ENCODE measurements at places on chromosomes 16 and 17.

DNA sequence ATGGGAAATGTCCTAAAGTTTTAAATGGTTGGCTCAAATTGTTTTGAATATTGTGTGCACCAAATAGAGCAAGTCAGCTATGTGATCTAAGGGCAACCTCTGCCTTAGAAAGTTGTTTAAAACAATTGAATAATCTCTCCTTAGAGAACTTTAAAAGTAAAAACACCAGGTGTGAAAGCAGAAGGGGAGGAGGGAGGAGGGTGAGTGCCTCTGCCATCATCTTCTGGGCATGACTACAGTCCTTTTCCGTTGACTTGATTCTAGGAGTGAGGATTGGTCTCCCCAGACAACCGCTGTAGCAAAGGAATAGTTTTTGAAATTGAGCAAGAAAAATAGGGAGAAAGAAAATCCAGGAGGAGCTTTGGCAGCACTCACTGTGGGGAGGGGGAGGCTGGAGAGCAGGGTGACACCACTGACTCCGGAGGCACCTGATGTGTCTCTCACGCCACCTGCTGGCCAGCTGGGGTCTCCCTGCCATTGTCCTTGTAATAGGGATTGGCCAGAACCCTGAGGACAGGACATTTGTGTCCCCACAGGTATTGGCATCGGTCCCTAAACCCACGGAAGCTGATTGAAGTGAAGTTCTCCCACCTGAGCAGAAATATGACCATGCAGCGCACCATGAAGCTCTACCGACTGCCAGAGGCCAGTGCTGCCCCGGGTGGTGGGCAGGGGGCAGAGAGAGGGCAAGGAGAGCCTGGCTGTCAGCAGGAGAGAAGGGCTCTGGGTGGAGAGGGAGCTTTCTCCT lies 33.3 kb downstream of the PLCD3 start:
- peak; percentile 8 for DNase-seq

GRCh38 chr17:67821871-67822367 lies 3.4 kb upstream of the BPTF start:
- no peak for DNase-seq

GRCh38 chr16:14300705-14301168 lies 229.6 kb downstream of the MRTFB start:
- DNase-seq = no peak

DNA sequence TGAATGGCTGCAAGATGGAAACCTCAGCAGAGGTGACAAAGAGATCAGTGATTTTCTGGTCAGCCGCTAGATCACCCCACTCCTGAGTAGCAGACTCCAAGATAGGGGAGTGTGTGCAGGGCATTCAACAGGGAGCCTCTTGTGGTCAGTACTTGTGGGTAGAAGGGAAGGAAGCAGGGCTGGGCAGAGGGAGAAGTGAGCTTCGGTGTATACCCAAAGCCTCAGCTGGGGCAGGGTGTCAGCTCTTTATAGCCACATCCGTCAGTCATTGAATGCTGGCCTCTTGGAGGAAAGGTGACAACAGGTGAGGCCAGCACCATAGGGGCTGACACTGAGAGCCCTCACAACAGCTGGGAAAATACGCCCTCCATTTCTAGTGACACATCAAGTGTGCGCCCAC lies 2.2 kb upstream of the SLC12A3 start:
- no peak for DNase-seq

- no peak for DNase-seq
Measured at GRCh38 chr17:13640551-13640950, 38.8 kb upstream of the HS3ST3A1 start.

- DNase-seq = no peak
Measured at GRCh38 chr16:15765880-15766279, 90.9 kb downstream of the MYH11 start.

- DNase-seq = no peak
Measured at GRCh38 chr17:65446838-65447526, 114.5 kb downstream of the AXIN2 start.

- no peak for DNase-seq
Measured at GRCh38 chr17:4942760-4943508, 2.9 kb downstream of the RNF167 start.

- no peak for DNase-seq
Measured at GRCh38 chr16:101586-101985, 23.6 kb downstream of the MPG start.

GRCh38 chr17:74749279-74750038 lies 1.0 kb downstream of the NHERF1 start:
- no peak for DNase-seq

GRCh38 chr17:60077226-60077625 lies 1.5 kb downstream of the HEATR6 start:
- no peak for DNase-seq

GRCh38 chr17:10984220-10984619 lies 146.3 kb upstream of the PIRT start:
- no peak for DNase-seq

DNA sequence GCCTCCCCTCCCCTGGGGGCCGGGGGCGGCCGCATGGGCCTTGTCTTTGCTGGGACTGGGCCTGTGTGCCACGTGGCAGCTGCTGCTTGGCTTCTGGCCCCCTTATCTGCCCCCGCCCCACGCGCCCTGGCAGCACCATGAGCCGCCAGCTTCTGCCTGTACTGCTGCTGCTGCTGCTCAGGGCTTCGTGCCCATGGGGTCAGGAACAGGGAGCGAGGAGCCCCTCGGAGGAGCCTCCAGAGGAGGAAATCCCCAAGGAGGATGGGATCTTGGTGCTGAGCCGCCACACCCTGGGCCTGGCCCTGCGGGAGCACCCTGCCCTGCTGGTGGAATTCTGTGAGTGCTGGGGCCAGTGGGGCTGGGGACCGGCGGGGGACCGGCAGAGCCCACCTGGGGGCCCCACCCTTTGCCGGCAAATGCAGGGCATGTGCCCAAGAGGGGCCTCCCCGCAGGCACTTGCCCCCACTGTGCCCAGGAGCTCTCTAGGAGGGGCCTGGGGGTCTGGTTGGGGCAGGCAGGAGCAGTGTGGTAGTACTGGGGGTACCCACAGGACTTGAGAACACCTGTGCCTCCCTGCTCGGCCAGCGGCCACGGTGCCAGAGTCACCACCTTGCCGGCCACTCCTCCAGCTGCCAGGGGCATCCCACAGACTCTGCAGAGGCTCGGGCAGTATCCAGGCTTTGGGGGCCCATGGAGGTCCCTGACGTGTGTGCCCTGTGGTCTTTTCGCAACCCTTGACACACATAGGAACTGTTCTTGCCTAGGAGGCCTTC lies at the start of gene PDIA2:
TSS of gene PDIA2 (plus strand) at position 132 of the 773 bp plus-strand sequence. CDS start at position 138, 6 bp downstream.
- DNase-seq = no peak

DNA sequence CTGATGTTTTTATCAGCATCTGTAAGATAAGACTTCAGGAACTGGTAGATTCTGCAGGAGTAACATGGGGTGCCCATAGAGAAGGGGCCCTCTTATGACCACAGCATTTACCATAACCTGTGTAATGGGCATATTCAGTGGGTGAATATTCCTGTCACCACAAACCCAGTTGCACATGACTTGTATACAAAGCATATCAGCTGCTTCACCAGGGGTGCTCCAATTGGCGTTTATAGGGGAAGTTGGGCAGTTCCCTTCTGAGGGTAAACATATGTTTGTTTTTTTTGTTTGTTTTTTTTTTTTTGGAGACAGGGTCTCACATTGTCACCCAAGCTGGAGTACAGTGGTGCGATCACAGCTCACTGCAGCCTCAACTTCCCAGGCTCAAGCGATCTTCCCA lies 11.5 kb upstream of the ZG16 start:
- no peak for DNase-seq

DNA sequence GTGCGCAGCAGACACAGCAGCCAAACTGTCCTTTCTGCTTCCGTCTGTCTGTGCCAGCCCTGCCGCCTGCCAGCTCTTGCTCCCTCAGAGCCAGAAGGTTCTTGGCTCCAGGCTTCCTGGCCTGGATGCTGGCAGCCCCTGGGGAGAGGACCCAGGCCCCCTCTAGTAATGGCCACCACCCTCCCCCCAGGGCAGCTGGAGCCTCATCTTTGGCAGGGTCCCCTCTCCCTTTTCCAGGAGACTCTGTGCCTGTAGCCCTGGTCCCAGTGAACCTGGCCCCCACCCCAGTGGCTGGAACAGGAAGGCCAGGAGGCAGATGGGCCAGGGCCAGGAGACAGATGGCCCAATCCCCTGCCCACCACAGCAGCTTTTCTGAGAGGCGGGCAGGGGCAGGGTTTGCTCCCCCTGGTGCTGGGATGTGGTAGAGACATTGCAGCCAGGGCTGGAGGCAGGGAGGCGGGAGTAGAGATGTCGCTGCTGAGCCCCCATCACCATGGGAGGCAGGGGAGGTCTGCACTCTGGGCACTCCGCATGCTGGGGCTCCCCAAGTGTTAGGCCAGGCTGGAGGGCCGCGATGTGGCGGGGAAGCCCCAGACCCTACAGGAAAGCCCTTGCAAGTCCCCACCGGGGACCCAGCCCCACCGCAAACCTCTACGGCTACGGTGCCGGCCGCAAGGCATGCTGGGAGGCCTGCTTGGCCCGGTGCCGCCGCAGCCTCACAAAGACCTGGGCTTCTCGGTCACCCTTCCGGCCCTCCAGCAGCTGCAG lies 16.7 kb downstream of the UNC13D start:
- DNase-seq = no peak

DNA sequence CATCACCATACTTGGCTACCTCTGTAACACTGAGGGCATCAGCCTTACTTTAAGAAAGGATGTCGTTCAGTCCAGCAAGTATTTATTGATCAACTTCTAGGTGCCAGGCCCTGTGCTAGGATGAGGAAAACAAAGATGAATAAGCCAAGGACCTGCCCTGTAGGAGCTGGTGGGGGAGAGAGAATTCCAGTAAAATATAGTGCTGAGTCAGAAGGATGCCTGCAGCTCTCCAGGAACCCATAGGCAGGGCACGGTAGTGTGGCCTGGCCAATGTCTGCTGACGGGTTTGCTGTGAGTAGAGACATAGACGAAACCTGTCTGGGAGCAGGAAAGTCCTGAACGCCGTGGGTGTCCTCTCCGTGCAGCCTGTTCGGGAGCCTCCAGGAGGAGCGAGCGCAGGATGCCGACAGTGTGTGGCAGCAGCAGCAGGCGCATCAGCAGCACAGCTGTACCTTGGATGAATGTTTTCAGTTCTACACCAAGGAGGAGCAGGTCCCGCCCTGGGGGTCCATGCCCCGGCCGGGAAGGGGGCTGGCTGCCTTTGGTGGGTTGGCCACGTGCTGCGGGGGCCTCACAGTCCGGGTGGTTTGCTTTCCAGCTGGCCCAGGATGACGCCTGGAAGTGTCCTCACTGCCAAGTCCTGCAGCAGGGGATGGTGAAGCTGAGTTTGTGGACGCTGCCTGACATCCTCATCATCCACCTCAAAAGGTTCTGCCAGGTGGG lies 55.6 kb downstream of the USP43 start:
- DNase-seq = no peak

GRCh38 chr17:82345151-82345976 lies 11.8 kb upstream of the SECTM1 start:
- DNase-seq = no peak

- peak; percentile 27 for DNase-seq
Measured at GRCh38 chr17:39738983-39739884, 1.5 kb downstream of the GRB7 start.

- DNase-seq = no peak
Measured at GRCh38 chr17:9976283-9977179, 71.5 kb upstream of the RCVRN start.

DNA sequence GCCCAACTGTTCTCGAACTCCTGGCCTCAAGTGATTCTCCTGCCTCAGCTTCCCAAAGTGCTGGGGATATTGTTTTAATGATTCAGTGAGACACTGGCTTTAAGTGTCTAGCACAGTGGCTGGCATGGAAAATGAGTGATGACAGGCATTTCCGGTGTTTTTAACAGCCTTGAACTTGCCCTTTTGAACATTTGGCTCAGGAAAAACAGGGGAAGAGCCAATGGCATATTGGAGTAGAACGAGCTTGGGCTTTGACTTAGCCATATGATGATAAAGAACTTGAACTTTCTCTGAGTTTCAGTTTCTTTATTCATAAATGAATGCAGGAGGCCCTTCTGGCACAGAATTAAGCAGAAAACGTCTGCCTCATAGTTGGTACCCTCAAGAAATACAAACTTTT lies 145.0 kb upstream of the HS3ST4 start:
- DNase-seq = no peak

GRCh38 chr17:8186787-8187516 lies 3.0 kb downstream of the BORCS6 start:
- DNase-seq = peak; percentile 79

DNA sequence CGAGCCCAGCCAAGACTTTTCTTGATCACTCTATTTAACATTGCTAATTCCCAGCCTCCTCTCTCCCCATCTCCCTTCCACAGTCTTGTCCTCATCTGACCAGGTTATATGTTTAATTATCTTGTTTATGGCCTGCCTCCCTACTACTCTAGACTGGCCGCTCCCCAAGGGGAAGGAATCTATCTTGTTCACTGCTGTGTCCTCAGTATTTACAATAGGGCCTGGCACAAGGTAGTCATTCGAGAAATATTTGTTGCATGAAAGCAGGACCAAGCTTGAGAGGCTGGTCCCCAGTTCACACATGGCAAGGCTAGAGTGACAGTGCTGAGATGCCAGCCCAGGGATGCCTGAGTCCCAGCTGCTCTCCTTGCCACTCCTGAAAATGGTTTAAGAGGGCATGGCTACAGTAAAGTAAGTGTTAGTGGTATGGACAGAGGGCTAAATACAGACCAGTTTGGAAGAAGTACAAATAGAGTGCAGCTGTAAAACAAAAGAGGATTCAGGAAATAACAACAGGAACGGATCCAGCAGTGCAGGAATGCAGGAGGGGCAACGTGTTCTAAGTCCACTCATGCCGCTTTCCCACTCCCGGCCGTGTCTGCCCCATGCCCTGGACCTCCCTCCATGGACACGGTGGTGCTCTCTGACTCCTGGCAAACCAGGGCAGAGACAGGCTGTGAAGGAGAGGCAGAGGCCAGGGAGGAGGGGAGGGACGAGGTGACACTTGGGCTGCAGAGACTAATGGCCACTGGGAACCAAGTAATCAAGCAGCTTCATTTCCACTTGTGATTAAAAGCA lies 65.6 kb downstream of the TOM1L2 start:
- no peak for DNase-seq

GRCh38 chr17:31388351-31388750 lies 3.1 kb upstream of the RAB11FIP4 start:
- no peak for DNase-seq

DNA sequence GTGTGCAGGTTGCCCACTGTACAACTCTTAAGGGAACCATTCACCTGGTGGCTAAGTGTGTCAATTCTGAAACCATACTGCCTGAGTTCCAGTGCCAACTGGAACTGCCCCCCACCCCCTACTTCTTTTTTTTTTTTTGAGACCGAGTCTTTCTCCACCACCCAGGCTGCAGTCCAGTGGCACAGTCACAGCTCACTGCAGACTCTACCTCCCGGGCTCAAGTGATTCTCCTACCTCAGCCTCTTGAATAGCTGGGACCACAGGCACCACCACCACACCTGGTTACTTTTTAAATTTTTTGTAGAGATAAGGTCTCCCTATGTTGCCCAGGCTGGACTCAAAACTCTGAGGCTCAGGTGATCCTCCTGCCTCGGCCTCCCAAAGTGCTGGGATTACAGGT lies 40.4 kb upstream of the DHX8 start:
- DNase-seq = no peak

- DNase-seq = no peak
Measured at GRCh38 chr17:9702914-9703780, 57.8 kb downstream of the USP43 start.

DNA sequence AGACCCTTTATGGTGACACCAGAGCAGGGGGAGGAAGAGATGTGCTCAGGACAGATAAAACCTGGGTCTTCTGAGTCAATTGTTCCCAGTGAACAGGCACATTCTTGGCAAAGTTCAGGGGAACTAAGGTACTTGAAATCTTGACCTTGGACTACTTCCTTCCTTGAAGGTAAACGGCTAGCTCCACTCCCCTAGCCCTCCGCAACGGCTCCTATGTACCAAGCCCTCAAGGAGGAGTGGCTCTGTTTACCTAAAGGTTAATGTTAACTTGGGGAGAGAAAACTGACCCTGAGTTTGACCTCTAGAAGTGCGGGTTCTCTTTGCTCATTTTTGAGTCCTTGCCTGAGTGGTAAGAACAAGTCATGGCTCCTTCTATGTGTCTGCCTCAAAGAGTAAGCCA lies 7.8 kb downstream of the TTLL6 start:
- no peak for DNase-seq

Data from NCI-H2081 treated with DMSO at 0.1 percent for 48 hours (cell line).